ENCODE measurements at places on chromosomes 7 and 10. TPM values are rescaled to one million over a fixed set of nuclear protein-coding genes. Genes with fewer than 3 reads are reported as not detected.

- DNase-seq, result no peak
Observed at GRCh38 chr7:26515314-26515842, 223.7 kb downstream of the SNX10 start.

- DNase-seq, result no peak
Observed at GRCh38 chr7:51344406-51345138, 28.0 kb upstream of the COBL start.

DNA sequence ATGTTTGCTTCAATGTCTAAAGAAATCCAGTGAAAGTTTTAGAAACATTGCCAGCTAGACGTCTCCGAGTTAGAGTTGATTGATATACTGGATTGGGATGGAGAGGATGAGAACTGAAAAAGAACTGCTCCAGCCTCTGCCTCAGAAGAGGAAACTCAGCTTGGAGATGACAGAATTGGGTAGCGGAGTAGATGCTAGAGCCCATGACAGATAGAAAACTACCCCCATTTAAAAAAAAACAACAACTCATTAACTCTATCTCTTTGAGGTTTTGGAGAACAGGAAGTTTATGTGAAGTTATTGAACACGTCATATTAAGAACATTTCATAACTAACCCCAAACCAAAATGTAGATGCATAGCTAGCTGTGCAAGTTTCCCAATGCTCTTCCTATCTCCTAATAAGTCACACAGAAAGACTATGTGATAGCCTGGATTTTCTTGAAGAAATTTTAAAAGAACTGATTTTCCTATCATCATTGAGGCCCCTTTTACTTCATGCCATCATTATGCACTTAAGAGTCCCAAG is 28.3 kb upstream of the AFAP1L2 start:
- no peak for DNase-seq

GRCh38 chr10:78850644-78851435 is 217.9 kb upstream of the ZMIZ1 start:
- DNase-seq, result no peak

- DNase-seq, result no peak
Observed at GRCh38 chr7:158000160-158000559, 587.5 kb downstream of the PTPRN2 start.

DNA sequence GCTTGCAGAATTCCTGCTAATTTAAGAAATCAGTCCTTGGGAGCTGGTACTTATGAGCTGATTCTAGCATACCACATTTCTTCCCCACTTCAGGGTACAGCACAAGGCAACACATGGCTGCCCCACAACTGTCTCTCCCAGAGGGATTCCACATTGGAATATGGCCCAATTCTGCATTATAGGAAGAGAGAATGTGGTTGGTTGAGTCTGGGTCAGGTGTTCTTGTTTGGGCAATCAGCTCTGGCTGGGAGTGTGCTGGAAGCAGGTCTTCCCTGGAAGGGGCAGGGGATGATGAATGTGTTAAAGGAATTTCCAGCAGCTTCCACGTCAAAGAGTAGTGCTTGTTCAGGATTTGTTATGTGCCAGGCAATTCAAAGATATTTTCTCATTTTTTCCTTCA is 95.7 kb downstream of the BUB3 start:
- DNase-seq, result no peak

DNA sequence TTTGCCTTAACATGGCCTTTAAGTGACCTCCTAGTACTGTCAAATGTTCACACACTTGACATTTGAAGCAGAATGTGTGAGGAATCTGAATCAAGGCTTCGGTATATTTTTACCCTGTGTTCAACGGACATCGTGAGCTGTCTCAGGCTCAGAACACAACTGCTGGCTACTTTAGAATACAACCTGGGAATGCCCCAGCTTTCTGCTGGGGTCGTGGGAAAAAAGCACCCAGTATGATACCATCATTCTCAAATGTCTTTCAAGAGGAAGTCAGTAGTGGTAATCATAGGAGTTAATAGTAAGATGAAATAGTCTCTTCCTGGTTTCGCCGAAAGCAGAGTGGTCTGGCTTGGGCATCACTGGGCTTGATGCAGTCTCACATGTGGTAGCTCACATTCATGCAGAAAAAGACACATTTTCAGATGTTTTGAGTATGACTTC is 67.2 kb downstream of the CREB5 start:
- DNase-seq, result no peak

GRCh38 chr7:149414745-149415390 is 46.0 kb downstream of the ZNF777 start:
- DNase-seq, result peak; percentile 93

DNA sequence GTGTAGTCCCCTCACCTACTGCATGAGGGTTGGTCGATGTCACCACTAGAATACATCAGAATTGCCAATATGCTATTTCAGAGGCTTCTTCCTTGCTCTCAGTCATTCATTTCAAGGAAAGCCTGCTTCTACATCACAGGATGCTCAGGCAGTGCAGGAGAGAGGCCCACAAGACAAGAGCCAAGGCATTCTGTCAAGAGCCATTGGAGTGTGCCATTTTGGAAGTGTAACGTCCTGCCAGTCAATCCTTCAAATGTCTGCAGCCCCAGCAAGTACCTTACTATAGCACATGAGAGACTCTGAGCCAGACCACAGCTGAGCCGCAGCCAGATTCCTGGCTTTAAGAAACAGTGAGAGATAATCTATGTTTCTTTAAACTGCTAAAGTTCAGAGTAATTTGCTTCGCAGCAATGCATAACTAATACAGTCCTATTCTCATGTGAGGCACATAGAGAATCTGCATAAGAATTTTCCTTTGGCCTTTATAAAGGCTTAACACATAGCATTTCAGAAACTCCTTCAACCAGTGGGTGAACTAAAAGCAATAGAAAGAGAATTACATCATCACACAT is 166.5 kb upstream of the GNAI1 start:
- no peak for DNase-seq

DNA sequence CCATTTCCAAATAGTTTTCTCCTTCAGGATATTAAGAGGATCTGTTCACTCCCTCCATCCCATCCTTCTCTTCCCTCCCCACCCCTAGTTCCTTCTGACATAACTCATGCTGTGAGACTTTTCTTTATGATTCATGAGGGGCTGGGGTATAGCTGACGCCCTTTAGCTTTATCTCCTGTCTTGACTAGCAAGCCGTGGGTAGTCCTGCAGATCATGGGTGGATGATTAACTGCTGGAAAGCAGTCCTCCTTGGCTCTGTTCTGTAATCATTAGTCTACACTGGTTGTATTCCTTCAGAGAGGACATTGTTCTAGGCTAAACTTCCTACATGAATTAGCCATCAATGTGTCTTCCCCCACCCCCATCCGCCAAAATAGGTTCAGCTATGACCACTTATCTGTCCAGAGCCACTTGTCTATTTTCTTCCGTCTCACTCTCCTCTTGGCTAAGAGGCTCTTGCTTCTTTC is 135.4 kb downstream of the LRRC4 start:
- no peak for DNase-seq

DNA sequence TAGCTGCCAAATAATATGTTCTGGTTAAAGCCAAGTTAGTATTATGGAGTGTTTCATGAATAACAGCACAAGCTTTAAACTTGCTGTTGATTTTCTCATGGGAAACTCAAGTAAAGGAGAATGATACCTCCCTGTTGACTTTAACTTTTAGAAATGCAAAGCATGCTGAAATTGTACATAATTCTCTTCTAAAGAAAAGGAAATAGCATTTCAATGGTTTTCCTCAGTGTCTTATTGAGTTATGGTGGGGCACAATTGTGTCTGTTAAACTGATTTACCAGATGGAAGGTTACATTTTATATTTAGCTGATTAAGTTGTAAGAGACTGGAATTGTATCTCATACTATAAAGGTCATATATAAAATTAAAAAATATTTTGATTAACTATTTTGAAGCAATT is 119.3 kb downstream of the HDAC9 start:
- no peak for DNase-seq

DNA sequence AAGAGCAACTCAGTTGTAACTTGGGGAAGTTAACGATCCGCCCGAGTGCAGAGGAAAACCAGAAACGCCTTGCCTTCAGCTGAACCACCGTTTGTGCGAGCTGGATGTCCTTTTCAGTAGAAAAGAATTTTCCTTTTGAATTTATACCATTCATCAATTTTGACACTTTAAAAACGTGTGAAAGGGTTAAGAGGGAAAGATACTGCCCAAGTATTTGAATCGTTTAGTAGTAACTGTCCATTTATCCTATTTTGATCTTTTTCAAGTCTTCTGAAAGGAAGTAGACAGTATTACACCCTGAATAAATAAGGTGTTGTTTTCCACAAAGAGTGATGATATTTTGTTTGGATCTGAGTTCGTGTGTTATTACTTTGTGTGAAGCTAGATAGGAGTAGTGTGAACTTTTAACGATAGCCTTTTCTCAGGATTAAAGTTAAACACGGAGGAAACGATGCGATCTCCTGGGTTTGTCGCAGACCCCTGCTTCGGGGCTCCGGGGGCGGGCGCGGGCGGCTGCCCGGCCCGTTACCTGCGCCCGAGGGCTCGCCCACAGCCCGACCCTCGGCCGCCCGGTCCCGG is 830 bp upstream of the BMI1 start:
- DNase-seq, result no peak

GRCh38 chr10:118963341-118963740 is 66.2 kb upstream of the NANOS1 start:
- DNase-seq, result no peak

DNA sequence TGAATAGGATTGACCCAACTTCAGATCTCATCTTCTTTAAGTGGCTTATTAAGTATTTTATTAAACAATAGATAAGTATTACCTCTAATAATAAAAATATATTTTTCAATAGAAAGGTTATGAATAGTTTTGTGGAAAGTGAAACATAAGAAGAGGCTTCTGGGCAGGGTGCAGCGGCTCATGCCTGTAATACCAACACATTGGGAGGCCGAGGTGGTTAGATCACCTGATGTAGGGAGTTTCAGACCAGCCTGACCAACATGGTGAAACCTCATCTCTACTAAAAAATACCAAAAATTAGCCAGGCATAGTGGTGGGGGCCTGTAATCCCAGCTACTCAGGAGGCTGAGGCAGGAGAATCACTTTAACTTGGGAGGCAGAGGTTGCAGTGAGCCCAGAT is 26.5 kb downstream of the GPR85 start:
- no peak for DNase-seq

DNA sequence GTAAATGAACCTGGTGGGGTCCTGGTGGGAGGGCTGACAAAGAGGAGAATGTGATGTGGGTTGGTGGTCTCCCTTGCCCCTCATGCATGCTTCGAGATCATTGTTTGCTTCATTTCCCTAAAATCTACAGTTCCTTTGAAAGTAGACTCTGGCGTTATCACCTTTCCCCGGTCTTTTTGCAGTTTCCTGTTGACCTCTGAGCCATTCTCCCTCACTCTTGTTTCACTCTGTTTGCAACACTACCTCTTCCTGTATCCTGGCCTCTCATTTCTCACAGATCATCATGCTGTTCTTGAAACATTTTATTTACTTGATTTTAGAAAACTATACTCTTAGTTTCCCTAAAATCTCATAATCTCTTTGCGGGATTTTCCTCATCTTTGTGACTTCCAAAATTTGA is 179.8 kb downstream of the WNT2 start:
- DNase-seq, result no peak

The GTF2IRD2 gene
- total RNA-seq, result 18.1 TPM

The TEX36 gene
- not detected for total RNA-seq

The ASIC3 gene
- 2.9 TPM for total RNA-seq

The MMP21 gene
- total RNA-seq, result 0.49 TPM

The PTF1A gene
- not detected for total RNA-seq

The UFSP1 gene
- 3.4 TPM for total RNA-seq

The HERPUD2 gene
- total RNA-seq, result 32.4 TPM

Data from spleen (tissue), 13 donors.